Stimulated activated CD4-positive, alpha-beta T cell treated with anti-CD3 and anti-CD28 coated beads, Interleukin-4, amount 100 ng/mL, for 24 hours (primary cell): ENCODE measurements at places on chromosomes 12 and 14.

DNA sequence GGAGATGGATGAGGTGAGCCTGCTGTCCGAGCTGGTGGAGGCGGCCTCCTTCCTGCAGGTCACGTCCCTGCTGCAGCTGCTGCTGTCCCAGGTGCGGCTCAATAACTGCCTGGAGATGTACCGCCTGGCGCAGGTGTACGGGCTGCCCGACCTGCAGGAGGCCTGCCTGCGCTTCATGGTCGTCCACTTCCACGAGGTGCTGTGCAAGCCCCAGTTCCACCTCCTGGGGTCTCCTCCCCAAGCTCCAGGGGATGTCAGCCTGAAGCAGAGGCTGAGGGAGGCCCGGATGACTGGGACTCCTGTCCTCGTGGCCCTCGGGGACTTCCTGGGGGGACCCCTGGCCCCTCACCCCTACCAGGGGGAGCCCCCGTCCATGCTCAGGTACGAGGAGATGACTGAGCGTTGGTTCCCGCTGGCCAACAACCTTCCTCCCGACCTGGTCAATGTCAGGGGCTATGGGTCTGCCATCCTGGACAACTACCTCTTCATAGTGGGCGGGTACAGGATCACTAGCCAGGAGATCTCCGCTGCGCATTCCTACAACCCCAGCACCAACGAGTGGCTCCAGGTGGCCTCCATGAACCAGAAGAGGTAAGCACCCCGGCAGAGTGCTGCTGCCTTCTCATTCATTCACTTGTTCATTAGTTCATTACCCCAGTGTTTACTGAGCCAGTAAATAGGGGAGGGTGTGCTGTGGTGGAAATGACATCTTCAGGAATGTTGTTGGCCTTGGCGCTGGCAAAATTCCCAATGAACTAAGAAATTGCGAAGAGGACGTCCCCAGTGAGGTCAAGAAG is 774 bp upstream of the MANSC4 start:
- peak; percentile 23 for DNase-seq

- DNase-seq, result peak; percentile 64
Observed at GRCh38 chr14:23562822-23563472, 4.6 kb downstream of the AP1G2 start.

GRCh38 chr12:22626406-22626805 is 1.4 kb downstream of the ETNK1 start:
- peak; percentile 53 for DNase-seq

DNA sequence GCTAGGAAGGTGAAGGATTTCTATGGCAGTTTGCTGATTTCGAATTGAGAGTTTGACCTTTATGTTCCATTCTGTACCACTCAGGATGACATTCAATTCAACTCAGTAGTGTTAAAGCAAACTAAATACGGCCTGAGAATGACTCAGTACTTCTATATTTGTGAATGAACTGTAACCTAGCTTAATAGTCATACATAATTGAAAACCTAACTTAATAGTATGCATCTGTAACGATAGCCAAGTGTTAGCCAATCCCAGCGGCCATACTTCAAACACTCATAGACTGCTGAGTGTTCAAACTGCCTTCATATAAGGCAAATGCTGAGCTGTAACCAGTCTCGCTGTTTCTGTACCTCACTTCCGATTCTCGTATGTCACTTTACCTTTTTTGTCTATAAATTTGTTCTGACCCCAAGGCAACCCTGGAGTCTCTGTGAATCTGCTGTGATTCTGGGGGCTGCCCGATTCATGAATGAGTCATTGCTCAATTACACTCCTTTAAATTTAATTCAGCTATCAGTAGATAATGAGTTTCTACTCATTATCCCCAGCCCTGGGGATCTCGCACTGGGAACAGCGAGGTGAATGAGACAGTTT is 98.5 kb upstream of the SLC24A4 start:
- DNase-seq, result no peak

DNA sequence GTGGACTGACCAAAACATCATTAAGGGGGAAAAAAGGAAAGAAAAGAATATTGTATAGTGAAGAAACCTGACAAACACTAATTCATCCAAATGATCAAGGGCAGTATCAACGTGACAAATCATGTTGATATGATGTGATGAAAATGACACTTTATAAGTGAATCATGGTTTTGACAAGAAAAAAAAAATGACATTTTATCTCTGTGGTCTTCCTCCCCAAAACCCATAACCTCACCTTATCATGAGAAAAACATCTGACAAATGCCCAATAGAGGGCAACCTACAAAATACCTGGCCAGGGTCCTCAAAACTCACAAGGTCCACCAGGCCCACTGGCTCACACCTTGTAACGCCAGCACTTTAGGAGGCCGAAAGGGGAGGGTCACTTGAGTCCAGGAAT is 13.8 kb downstream of the TMED10 start:
- no peak for DNase-seq

GRCh38 chr14:57291692-57292647 is 23.2 kb downstream of the AP5M1 start:
- DNase-seq, result no peak

DNA sequence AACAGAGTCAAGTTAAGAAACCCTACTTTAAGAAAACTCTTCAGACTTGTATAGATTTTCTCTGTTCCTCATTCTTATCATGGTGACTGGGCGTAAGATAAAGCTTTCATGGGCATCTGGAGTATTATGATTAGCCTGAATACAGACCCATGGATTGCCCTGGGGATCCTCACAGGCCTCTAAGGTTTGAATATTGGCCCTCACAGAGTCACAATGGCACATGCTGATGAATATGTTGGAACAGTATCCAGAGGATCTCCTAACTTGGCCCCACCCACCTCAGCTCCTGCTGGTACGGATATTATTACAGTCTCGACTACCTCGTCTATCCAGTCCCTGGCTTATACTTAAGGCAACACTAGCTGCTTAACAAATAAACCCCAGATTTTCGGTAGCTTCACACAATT is 8.1 kb downstream of the OSBPL8 start:
- DNase-seq, result no peak

DNA sequence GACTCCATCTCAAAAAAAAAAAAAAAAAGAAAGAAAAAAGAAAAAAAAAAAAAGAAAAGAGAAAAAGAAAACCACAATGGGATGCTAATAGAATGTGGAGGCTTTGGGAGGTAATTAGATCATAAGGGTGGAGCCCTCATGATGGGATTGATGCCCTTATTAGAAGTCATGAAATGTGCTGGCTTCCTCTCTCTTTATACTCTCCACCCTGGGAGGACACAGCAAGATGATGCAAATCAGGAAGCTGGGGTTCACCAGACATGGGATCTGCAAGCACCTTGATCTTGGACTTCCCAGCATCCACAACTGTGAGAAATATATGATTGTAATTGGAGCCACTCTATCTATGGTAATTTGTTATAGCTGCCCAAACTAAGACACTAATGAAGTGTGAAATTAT is 13.4 kb upstream of the DRAM1 start:
- DNase-seq, result no peak

DNA sequence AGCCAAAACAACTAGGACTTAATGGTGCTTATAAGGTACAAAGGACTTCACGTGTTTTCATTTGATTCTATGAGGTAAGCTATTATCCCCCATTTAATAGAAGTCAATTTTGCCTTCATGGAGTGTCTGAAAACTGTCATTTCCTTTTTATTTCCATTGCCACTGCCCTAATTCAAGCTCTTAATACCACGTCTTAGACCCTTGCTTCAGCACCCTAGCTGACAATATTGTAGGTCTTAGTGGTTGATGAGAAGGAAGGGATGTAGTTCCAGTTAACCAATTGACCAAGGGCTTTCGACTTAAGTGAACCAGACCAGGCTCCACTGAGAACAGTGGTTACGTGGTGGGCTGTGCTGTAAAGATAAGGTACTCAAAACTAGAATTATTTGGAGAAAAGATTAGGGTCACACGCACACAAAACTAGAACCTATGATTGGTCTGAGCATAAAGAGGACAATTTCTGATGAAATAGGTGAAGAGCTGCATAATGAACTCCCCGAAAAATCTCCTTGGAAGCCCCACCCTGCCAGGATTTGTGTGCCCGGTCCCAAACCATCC is 9.6 kb upstream of the ASIC1 start:
- DNase-seq, result no peak

- no peak for DNase-seq
Observed at GRCh38 chr12:127803545-127803944, 463.4 kb upstream of the TMEM132C start.

- DNase-seq, result peak; percentile 37
Observed at GRCh38 chr14:21071225-21072030, 1.3 kb downstream of the ARHGEF40 start.

DNA sequence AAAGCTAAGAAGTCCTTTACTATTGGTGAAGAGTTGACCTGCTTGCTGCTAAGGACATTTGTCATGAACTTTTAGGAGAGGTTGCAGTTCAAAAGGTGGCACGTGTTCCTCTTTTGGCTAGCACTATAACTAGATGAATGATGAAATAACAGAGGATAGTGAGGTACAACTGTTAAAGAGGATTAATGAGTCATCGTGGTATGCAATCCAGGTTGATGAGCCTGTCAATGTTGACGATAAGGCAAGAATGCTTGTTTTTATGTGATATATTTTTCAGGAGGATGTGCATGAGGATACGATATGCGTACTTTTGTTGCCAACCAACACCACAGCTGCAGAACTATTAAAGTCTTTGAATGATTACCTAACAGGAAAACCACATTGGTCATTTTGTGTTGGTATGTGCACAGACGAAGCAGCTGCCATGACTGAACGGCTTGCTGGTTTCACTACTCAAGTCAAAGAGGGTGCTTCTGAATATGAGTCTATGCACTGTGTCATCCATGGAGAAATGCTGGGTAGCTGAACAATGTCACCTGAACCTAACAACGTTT is 10.6 kb downstream of the CEP128 start:
- peak; percentile 64 for DNase-seq

- DNase-seq, result peak; percentile 83
Observed at GRCh38 chr12:48618541-48618940, 48.7 kb upstream of the LALBA start.

- no peak for DNase-seq
Observed at GRCh38 chr12:72236071-72236705, 36.0 kb upstream of the TRHDE start.

GRCh38 chr14:70822530-70823185 is 13.3 kb upstream of the MAP3K9 start:
- no peak for DNase-seq

GRCh38 chr14:94474581-94475031 is 1.4 kb downstream of the SERPINA9 start:
- DNase-seq, result no peak

DNA sequence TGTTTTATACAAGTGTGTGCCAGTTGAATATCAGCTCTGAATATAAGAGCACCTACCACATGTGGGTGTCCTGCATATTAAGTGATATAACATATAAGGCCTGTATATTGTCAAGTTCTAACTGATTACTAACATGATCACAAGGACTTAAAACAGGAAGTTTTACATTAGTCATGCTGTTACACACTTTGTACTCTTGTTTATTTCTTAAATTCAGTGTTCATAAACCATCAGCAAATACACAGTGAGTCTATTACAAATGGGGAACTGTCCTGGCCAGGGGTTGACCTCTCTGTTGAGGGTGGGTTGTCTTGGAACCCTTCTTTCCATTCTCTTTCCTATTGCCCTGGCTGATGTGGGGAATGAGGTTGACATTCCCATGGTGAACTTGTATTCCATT is 19.1 kb downstream of the HELB start:
- no peak for DNase-seq

- DNase-seq, result no peak
Observed at GRCh38 chr12:2154050-2154449, 101.3 kb downstream of the CACNA1C start.

DNA sequence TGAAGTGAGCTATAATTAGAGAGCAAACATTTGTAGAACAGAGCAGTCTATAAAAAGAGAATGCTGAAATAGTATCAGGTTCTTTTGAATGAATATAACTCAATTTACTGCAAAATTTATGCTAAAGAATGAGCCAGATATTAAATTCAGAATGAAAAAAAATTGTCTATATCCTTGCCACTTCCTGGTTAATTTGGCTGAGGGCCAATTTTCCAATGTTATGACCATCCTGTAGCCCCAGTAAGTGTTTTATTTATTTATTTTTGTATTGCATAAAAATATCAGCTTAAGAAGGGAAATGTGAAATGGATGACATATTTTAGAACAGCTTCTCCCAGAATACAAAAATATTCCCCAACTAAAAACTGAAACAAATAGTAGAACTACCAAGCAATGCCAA is 263.4 kb downstream of the SOX5 start:
- no peak for DNase-seq

DNA sequence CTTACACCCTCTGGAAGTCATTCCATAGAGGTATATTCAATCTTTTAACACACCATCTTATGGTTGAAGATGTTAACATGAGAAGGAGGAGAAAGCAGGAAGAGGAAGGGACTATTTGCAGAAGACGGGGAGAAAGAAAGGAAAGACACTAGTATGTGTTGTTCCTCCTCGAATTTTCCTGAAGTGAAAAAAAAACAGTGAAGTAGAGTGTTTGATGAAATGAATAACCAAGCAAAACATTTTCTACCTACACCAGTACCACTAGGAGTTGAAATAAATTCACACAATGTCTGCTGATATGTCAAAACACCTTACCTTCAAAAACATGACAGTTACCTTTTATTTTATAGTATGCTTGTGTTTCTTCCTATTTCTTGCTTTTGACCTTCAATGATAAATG is 1.4 kb upstream of the CNOT2 start:
- DNase-seq, result no peak
